T-helper 2 cell treated with Interferon-gamma antibody and Interleukin-4, amounts not matched to agents 5 μg/mL and 100 μg/mL, for 36 hours (primary cell): ENCODE measurements at places on chromosomes 11 and 22.

- H3K36me3 ChIP-seq = no peaks in the 10 kb centered on the region
- DNase-seq = no peak
- H3K27me3 ChIP-seq = no peaks in the 10 kb centered on the region
- no peak overlapping the region for H3K27ac ChIP-seq
- H3K4me3 ChIP-seq = no peak overlapping the region
These were observed 476.7 kb upstream of the CCDC179 start for GRCh38 chr11:23336961-23337360.

DNA sequence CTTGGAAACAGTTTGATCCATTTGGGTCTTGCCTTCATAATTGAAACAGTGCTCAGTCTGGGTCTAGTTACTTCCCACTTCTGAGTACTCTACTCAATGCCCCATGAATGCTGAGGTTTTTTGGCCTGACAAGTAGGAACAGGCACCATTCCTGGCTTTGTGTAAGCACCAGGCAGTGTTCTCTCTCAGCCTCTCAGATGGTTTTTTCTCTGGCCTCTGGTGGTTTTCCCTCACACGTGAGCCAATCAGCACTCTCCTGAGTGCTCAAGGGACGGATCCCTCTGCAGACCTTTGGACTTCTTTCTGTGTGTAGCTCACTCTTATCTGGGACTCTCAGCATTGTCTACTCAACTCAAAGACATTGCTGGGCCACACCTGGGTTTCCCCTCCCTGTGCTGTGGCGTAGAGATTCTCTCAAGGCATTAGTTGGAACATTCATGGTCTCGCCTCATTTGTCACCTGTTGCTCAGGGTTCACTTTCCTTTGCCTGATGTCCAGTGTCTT lies 21.3 kb downstream of the SIK2 start:
- H3K4me3 ChIP-seq = no peak overlapping the region
- H3K27ac ChIP-seq = no peak overlapping the region
- H3K4me1 ChIP-seq = no peaks in the 10 kb centered on the region
- DNase-seq = no peak
- H3K36me3 ChIP-seq = peaks cover 31% of the 10 kb centered on the region

GRCh38 chr11:118917481-118918127 lies 8.1 kb downstream of the BCL9L start:
- H3K36me3 ChIP-seq = peaks cover 25% of the 10 kb centered on the region
- peak; percentile 54 for DNase-seq
- peak overlapping the region; percentile 84 for H3K4me3 ChIP-seq

DNA sequence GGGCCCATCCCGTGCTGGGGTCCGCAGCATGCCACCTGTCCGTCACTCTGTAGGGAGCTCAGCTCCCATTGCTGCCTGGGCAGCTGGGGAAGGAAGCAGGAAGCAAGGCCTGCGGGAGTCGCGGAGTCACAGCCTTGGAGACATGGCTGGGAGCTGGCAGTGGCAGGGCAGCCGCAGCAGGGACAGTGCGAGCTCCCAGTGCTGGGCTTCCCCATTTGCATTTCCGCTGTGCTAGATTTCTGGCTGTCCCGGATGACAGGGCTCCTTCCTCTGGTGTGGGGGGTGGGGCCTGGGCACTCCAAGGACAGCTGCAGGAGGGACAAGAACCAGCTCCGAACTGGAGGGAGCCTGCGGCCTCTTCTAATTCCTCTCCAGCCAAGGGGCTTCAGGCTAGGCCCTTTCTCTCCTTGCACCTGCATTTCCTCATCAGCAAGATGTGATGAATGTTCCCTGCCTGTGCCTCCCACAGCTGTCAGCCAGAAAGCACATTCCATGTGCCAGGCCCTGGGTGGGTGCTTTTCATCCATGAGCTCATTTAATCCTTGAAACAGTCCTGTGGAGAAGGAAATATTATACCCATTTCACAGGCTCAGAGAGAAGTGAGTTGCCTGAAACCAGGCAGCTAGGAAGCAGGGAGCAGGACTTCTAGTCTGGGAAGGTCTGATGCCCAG lies 48.0 kb downstream of the MYO7A start:
- no peaks in the 10 kb centered on the region for H3K36me3 ChIP-seq
- H3K27ac ChIP-seq = no peak overlapping the region
- H3K4me1 ChIP-seq = no peaks in the 10 kb centered on the region
- no peaks in the 10 kb centered on the region for H3K27me3 ChIP-seq

DNA sequence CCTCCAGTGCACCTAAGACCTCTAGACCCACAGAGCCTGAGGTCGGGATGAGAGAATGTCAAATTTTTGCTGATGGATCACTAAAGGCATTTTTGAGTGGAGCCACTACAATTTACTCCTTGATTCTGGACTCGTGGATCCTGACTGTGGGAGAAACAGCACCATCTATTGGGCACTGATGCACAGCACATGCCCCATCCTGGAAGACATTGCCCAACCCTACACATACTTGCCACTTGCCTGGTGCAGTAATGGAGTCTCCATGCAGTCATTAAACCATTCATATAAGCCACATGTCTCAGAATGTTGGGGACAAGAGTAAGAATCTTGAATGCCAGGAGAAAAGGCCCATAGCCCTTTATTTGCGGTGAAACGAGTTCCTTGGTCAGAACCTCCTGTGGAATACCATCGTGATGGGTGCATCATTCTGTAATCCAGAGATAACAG lies 103.9 kb downstream of the GGTLC2 start:
- H3K36me3 ChIP-seq = no peaks in the 10 kb centered on the region
- peaks cover 4% of the 10 kb centered on the region for H3K27me3 ChIP-seq
- H3K27ac ChIP-seq = no peak overlapping the region
- DNase-seq = peak; percentile 15

DNA sequence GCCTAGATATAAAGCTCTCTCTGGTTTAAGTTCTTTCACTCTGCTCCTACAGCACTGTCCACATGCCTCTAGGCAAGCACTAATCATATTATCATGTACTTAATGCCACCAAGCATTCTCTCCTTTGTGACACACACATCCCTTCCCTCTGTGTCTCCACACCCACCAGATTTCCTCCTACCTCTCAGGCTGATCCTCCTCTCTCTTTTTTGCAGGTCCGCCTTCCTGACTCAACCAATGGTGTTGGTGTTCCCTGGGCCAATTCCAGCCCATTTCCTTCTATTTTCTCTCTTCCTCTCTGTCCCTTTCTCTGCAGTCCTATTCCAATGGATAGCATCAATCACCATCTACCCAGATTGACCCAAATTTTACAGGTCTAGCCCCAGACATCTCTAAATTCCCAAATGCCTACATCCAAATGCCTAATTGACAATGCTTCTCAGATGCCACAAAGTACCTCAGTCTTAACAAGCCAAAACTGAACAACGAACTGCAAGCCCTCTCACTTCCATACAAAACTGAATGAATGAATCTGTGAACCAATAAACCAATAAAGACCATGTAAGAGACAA lies 504 bp upstream of the ZNF215 start:
- peaks cover 32% of the 10 kb centered on the region for H3K27me3 ChIP-seq
- H3K27ac ChIP-seq = peak overlapping the region; percentile 46
- no peak for DNase-seq
- H3K4me3 ChIP-seq = peak overlapping the region; percentile 90

DNA sequence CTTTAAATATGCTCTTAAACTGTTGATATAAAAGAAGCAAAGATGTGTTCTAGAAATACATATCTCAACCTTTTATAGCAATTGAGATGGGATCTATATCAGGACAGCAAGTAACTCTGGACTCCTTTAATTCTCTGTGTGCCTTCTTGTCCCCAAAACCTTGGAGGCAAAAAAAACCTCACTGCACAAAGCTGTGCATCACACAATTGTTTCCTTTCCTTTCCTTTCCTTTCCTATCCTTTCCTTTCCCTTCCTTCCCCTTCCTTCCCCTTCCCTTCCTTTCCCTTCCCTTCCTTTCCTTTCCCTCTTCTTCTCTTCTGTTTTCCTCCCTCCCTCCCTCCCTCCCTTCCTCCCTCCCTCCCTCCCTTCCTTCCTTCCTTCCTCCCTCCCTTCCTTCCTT lies 9.5 kb upstream of the TTC12 start:
- no peak for DNase-seq
- no peaks in the 10 kb centered on the region for H3K36me3 ChIP-seq
- peaks cover 9% of the 10 kb centered on the region for H3K27me3 ChIP-seq
- H3K4me3 ChIP-seq = no peak overlapping the region
- H3K27ac ChIP-seq = no peak overlapping the region

DNA sequence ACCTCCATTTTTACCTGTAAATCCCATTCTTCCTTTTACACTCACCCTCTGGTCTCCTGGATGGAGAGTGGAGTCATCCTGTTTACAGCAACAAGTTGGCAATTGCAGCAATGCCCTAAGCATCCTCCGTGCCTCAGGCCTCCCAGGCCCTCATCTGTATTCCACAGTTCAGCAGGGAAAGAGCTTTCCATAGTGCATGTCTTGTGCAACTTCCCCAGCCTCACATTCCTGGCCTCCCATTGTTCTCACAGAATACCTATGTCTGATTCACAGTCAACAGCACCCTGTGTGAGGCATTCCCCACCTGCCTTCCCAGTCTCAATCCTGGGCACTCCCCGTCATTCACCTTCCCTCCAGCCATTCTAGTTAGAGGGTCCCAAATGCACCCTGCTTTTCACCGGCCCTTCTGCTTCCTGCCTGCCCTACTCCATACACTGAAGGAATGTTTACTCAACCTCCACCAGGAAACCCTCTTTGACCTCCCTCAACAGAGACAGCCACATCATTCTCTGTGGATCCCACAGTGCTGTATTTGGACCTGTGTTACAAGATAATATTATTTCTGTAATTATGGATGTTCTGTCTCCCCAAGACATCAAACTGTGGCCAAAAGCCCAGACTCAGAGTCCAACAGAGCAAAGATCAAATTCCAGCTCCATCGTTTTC lies 405.7 kb downstream of the BUD13 start:
- no peaks in the 10 kb centered on the region for H3K36me3 ChIP-seq
- no peak overlapping the region for H3K27ac ChIP-seq
- H3K4me3 ChIP-seq = no peak overlapping the region
- DNase-seq = no peak
- H3K4me1 ChIP-seq = no peaks in the 10 kb centered on the region

GRCh38 chr11:62573006-62573591 lies 592 bp downstream of the EEF1G start:
- H3K27ac ChIP-seq = peak overlapping the region; percentile 91
- peaks cover 59% of the 10 kb centered on the region for H3K36me3 ChIP-seq
- no peaks in the 10 kb centered on the region for H3K27me3 ChIP-seq
- peak overlapping the region; percentile 97 for H3K4me3 ChIP-seq
- no peak for DNase-seq

DNA sequence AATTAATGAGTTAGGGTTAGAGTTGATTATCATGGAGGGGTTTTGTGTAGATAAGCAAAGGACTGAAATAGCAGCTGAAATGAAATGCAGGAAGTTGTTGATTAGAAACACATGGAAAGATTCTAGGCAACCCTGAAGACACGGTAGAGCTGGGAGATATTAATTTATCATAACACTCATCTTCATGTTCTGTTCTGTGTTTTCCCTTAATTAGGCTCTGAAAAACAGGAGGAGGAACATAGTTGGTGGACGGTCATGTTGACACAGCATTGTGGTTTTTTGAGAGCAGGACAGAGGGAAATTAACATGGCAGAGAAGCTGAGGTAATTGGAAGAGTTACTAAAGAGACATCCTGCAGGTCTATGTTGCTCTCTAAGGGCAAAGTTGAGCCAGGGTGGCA lies 138.8 kb upstream of the UBASH3B start:
- no peaks in the 10 kb centered on the region for H3K4me1 ChIP-seq
- H3K27ac ChIP-seq = no peak overlapping the region
- DNase-seq = no peak
- H3K36me3 ChIP-seq = no peaks in the 10 kb centered on the region
- H3K4me3 ChIP-seq = no peak overlapping the region
- H3K27me3 ChIP-seq = peaks cover 5% of the 10 kb centered on the region

GRCh38 chr11:116135891-116136290 lies 631.7 kb upstream of the CADM1 start:
- no peak overlapping the region for H3K4me3 ChIP-seq
- H3K27me3 ChIP-seq = no peaks in the 10 kb centered on the region
- H3K27ac ChIP-seq = no peak overlapping the region
- H3K36me3 ChIP-seq = no peaks in the 10 kb centered on the region

- H3K4me3 ChIP-seq = no peak overlapping the region
- no peaks in the 10 kb centered on the region for H3K36me3 ChIP-seq
- no peaks in the 10 kb centered on the region for H3K4me1 ChIP-seq
- H3K27ac ChIP-seq = no peak overlapping the region
- no peak for DNase-seq
- H3K27me3 ChIP-seq = no peaks in the 10 kb centered on the region
These were observed 22.0 kb upstream of the PHF21B start for GRCh38 chr22:45031629-45032403.

DNA sequence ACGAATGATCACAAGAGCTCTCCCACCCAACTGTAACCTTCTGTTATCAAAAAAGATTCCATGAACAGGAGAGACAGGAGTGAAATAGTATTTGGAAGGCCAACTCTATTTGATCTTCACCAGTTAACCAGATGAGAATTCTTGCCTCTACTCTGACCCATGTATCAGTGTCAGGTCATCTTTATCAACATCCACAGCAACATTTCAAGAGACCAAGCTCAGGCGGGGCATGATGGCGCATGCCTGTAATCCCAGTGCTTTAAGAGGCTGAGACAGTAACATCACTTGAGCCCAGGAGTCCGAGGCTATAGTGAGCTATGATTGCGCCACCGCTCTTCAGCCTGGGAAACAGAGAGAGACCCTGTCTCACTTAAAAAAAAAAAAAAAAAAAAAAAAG lies 62.3 kb downstream of the GAB2 start:
- H3K27ac ChIP-seq = peak overlapping the region; percentile 39
- no peak for DNase-seq
- H3K27me3 ChIP-seq = no peaks in the 10 kb centered on the region
- peaks cover 72% of the 10 kb centered on the region for H3K4me1 ChIP-seq
- peaks cover 57% of the 10 kb centered on the region for H3K36me3 ChIP-seq
- H3K4me3 ChIP-seq = no peak overlapping the region

GRCh38 chr11:35488117-35488516 lies 37.3 kb downstream of the PAMR1 start:
- no peak for DNase-seq
- no peaks in the 10 kb centered on the region for H3K36me3 ChIP-seq
- H3K27ac ChIP-seq = no peak overlapping the region
- H3K27me3 ChIP-seq = peaks cover 9% of the 10 kb centered on the region
- no peak overlapping the region for H3K4me3 ChIP-seq

DNA sequence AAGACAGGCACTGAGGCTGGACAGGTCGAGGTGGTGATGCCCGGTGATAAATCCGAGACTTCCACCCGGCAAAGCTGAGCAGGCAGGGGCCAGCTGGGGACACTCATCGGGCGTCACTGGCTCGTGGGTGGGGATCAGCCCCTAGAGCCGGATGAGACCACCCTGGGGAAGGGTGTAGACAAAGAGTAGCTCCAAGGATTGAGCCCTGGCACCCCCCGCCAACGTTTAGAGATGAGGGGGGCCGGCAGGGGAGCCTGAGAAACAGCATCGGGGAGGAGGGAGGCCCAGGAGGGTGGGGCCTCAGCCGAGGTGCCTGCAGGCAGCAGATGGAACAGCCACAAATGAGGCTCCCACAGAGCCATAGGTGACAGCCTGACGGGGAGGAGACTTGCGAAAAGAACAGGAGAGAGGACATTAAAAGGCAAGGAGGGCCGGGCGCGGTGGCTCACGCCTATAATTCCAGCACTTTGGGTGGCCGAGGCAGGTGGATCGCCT lies 27.4 kb upstream of the CBX7 start:
- H3K27ac ChIP-seq = no peak overlapping the region
- H3K36me3 ChIP-seq = no peaks in the 10 kb centered on the region
- DNase-seq = no peak
- H3K4me1 ChIP-seq = peaks cover 10% of the 10 kb centered on the region
- no peak overlapping the region for H3K4me3 ChIP-seq
